ENCODE measurements at places on chromosomes 3 and 15.

DNA sequence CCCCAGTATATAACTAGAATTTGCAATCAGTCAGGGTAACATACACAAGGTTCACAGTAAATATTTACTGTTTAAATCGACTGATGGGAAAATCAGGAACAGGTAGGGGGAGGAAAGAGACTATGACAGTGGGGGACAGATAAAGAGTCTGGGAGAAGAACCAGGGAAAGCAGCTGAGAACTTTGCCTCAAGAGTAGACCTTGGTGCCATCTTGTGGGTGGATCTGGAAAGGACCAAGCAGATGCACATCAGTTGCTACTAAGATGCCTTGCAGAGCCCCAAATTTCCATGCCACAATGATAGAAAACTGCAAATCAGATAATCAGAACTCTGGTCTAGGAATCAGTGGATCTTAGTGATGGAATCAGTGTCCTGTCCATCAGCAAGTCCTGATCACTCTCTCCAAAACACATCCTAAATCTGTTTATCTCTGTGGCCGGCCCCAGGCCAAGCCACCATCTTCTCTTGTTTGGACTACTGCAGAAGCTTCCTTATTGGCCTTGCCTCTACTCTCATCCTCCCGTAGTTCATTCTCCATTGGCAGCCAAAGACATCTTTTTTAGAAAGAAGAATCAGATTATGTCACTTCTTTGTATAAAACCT, 62.7 kb downstream of the PDE8A start:
- DNase-seq = peak; percentile 40

DNA sequence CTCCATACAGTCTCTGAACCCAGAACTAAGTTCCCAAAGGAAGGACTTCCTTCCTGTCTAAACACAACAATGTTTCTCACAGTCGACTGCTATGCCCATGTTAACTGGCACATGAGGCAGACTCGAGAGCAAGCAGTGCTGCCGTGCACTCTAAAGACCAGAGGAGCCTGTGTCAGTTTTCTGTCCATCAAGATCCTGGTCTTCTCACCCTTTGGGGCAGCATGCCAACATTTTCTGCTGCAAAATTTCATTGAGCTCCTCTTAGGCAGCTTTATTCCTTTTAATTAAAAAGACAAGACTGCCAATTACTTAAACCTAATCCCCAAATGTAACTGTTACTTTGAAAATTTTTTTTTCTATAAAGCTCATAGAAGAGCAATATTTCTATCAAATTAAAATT, 205.1 kb downstream of the GAP43 start:
- no peak for DNase-seq

GRCh38 chr3:10007126-10007782, 19.0 kb upstream of the FANCD2 start:
- no peak for DNase-seq

GRCh38 chr3:100274361-100274760, 13.6 kb downstream of the TBC1D23 start:
- DNase-seq = no peak

Measured in activated naive CD4-positive, alpha-beta T cell treated with Interleukin-2 at 50 U/mL for 16 hours (primary cell).